Endothelial cell of umbilical vein (primary cell): ENCODE measurements at places on chromosomes 11 and 22. TPM values are rescaled to one million over a fixed set of nuclear protein-coding genes. Genes with fewer than 3 reads are reported as not detected.

Gene CHRM4
- 0.22 TPM in 1 of 2 replicates, not detected in the other for total RNA-seq

Gene CD3E
- not detected in 2 replicates for total RNA-seq

Gene CHEK2
- total RNA-seq: 24.6 and 27.4 TPM in 2 replicates

Gene INPP5J
- 0.49 and 0.65 TPM in 2 replicates for total RNA-seq

Gene C22orf31
- total RNA-seq: not detected in 2 replicates

Gene JAM3
- 106 and 137 TPM in 2 replicates for total RNA-seq

Gene KIAA1671
- 78.9 and 85.1 TPM in 2 replicates for total RNA-seq

Gene MMP11
- 10.1 and 10.3 TPM in 2 replicates for total RNA-seq
